ENCODE measurements at places on chromosomes 11 and 22.
A peak's percentile ranks its signal among the peaks of the same experiment; 100 is the strongest.

GRCh38 chr11:62054484-62055121, 69.2 kb upstream of the INCENP start:
- peak; percentile 30 for DNase-seq

DNA sequence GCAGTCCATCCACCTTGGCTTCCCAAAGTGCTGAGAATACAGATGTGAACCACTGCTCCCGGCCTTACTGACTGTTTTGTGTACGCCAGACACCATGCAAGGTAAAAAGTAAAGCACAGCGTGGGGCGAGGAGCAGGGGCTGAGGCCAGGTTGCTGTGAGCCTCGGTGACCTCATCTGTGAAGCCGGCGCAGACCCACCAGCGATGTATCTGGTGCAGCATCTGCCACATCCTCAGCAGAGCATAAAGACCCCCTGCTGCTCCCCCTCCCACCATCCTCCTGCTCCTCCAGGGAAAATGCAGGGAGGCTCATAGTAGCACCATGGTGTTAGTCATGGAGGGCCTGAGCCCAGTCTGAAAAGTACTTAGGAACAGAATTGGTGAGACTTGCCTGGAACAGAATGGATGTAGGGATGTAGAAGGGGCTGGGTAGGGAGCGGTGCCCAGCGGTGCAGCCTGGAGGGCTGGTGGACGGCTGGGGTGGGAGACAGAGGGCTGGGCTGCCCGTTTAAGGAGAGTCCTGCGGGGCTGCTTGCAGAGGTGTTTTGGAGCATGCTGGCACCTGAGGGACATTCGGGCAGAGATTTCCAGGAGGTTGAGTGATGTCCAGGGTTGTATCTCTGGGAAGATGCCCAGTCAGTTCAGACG, 462.4 kb downstream of the BRD1 start:
- DNase-seq, result no peak

DNA sequence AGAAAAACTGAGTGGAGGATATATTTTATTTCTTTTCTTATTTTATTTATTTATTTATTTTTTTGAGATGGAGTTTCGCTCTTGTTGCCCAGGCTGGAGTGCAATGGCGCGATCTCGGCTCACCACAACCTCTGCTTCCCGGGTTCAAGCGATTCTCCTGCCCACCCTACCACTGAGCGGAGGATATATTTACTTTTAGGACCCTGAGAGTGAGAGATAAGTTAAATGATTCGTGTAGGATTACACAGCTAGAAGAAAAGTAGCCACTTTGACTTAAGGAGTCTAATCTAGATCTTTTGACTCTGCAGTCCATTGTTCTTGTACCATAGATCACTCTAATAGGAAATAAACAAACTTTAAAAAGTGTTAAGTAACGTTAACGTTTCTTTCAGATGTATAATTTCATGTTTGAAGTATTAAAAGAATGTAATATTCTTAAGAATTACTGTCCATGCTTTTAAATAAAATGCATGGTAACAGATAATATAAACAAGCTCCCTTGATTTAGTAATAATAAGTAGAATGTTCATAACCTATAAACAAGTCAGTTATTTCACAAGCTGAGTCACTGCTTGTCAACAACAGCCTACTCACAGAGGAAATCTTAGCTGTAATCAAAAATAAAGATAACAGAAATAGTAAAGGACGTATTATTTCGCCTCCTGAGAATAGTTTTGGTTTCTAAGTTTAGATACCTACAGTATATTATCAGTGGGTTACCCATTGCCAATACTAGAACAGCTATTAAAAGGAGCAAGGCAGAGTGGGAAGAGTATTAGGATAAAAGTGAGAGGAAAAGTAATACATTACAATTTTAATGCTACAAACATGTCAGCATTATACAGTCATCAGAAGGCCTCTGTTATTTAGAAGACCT, 18.6 kb downstream of the USP47 start:
- DNase-seq, result no peak

DNA sequence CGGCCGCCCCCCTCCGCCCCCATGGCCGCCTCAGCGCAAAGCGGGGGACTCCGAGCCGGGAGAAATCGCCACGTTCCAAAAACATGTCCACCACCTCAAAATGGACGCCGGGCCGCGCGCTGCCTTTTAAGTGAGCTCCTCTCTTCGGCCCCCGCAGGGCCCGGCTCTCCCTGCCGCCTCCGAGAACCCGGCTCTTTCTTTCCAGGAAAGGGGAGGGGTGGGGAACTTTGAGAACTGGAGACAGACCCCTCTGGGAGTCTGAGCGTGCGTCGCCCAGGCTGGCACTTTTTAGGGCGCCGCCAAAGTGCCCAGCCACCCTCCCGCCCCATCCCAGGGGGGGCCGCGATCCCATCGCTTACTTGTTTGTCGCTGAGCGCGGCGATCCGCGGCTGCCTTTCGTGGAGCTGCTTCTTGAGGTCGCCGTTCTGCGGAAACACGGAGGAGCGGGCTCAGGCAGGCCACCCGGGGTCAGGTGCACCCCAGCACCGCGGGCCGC, 1.6 kb downstream of the PHF21B start:
- no peak for DNase-seq

DNA sequence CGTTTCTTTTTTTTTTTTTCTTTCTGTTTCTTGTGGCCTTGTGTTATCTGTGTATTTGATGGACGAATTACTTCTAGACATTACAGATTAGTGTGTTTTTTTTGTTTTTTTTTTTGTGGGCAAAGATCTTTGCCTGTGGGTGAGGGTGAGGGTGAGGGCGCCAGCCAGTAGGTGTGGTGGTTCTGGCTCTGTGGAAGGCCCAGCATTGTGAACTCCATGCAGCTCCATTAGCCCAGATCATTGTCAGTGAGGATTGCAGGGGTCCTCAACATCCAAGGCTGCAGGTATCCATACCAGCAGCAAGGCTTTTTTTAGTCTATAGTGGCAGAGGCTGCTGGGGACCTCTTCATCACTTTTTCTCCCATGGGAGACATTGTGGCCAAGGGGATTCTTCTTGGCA, 13.7 kb downstream of the BIRC2 start:
- DNase-seq, result no peak
